ENCODE measurements at places on chromosomes 3 and 15. TPM values are rescaled to one million over a fixed set of nuclear protein-coding genes. Genes with fewer than 3 reads are reported as not detected.
A peak's percentile ranks its signal among the peaks of the same experiment; 100 is the strongest.

GRCh38 chr3:115685097-115685496, 61.8 kb downstream of the GAP43 start:
- no peak for DNase-seq
- H3K36me3 ChIP-seq, result no peaks in the 10 kb centered on the region
- no peaks in the 10 kb centered on the region for H3K27me3 ChIP-seq
- H3K4me3 ChIP-seq, result no peak overlapping the region
- H3K4me1 ChIP-seq, result peaks cover 10% of the 10 kb centered on the region

- no peak overlapping the region for H3K4me3 ChIP-seq
- H3K36me3 ChIP-seq, result no peaks in the 10 kb centered on the region
- no peak overlapping the region for H3K27ac ChIP-seq
- no peaks in the 10 kb centered on the region for H3K27me3 ChIP-seq
- no peaks in the 10 kb centered on the region for H3K4me1 ChIP-seq
- no peak for DNase-seq
Measured at GRCh38 chr3:176141837-176142236, 1055.4 kb downstream of the TBL1XR1 start.

DNA sequence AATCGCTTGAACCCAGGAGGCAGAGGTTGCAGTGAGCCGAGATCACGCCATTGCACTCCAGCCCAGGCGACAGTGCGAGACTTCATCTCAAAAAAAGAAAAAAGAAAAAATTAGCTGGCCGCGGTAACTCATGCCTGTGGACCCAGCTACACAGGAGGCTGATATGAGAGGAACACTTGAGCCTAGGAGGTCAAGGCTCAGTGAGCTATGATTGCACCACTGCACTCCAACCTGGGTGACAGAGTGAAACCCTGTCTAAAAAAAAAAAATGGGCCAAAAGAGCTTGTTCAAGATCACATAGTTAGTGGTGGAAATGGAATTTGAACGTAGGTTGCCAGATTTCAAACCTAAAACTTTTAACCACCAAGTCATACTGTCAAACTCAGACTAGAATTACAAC, 46.2 kb upstream of the PPP4R2 start:
- no peak overlapping the region for H3K4me3 ChIP-seq
- H3K4me1 ChIP-seq, result peaks cover 5% of the 10 kb centered on the region
- no peak overlapping the region for H3K27ac ChIP-seq
- H3K36me3 ChIP-seq, result no peaks in the 10 kb centered on the region
- H3K27me3 ChIP-seq, result no peaks in the 10 kb centered on the region

DNA sequence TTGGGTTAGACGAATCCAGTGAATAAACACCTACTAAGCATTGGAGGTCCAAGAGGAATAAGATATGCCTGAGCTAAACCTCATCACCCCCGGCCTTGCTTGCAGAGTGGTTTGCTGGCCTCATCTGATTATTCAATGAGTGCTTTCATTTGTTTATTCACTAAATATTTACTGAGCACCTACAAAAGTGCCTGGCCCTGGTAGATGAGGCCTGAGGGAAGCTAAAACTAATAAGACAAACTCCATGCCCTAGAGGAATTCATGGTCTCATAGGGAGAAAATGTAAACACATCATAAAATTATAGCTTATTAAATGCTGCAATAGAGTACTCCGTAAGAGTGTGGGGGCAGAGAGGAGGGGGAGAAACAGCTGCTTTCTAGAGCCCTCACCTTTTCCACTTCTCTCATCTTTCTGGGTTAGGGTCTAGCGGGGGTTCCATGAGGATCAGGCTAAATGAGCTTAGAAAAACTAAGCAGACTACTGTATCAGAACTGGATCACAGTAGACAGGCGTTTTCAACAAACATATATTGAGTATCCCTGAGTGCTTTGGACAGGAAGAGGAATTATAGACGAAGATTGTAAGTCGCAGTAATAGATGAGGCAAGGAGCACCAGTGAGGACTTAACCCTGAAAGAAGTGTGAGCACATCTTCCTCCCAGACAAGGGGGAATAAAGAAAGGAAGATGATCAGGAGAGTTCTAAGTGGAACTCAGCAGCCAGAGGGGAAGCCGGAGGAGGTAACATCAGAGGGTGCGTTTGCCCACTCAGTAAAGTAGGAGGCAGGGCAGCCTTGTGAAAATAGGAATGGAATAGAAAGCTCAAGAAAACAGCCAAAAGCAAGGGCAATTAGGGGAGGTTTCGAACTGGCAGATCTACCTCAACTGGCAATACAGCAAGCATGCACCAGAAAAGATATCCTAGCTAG, 31.5 kb upstream of the LAMP3 start:
- H3K4me1 ChIP-seq, result no peaks in the 10 kb centered on the region
- no peaks in the 10 kb centered on the region for H3K27me3 ChIP-seq
- H3K4me3 ChIP-seq, result no peak overlapping the region

DNA sequence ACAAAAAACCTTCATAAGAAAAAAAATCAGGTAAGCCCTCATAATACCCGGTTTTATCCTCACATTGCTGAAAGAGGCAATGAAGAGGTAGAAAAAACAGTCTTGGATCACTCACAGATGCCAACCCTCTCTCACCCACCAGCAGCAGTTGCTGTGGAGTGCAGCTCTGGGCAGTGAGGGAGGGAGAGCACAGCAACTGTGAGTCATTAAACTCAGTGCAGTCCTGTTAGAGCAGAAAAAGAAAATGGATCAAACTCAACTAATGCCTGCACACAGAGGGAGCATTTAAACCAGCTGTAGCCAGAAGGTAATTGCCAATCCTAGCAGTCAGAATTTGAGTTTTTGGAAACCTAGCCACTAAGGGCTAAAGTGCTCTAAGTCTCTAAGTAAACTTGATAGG, 1050.6 kb upstream of the ALCAM start:
- no peaks in the 10 kb centered on the region for H3K36me3 ChIP-seq
- DNase-seq, result no peak
- no peak overlapping the region for H3K4me3 ChIP-seq

DNA sequence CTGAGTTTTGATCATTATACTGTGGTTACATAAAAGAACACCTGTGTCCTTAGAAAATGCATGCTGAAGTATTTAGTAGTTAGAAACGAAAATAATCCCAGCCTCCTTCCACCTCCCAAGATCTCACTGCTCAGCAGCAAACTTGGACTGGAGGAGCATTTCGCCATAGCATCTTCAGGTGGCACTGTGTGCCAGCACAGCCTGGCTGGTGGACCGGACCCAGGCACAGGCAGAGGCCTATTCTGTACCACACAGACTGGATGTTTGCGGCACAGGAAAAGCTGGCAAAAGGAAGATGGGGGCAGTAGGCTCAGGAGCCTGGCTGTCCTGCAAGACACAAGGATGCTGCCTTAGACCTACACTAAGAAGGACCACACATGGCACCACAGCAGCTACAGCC, 10.2 kb downstream of the STIMATE start:
- no peak overlapping the region for H3K4me3 ChIP-seq
- peaks cover 28% of the 10 kb centered on the region for H3K4me1 ChIP-seq
- H3K27ac ChIP-seq, result no peak overlapping the region
- no peaks in the 10 kb centered on the region for H3K27me3 ChIP-seq
- DNase-seq, result no peak

DNA sequence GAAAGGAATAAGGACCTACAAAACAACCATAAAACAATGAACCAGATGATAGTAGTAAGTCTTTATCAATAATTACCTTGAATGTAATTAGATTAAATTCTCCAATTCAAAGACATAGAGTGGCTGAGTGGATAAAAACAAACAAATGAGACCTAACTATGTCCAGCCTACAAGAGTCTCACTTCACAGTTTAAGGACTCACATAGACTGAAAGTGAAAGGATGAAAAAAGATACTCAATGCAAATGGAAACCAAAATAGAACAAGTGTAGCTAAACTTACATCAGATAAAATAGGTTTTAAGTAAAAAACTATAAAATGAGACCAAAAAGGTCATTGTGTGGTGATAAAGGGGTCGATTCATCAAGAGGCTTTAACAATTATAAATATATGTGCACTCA, 21.9 kb upstream of the NR1I2 start:
- no peak overlapping the region for H3K4me3 ChIP-seq
- H3K27ac ChIP-seq, result no peak overlapping the region
- H3K27me3 ChIP-seq, result no peaks in the 10 kb centered on the region

- H3K27me3 ChIP-seq, result no peaks in the 10 kb centered on the region
- H3K36me3 ChIP-seq, result no peaks in the 10 kb centered on the region
- no peak overlapping the region for H3K4me3 ChIP-seq
- no peak for DNase-seq
- no peaks in the 10 kb centered on the region for H3K4me1 ChIP-seq
Measured at GRCh38 chr3:110583373-110583935, 488.2 kb upstream of the NECTIN3 start.

DNA sequence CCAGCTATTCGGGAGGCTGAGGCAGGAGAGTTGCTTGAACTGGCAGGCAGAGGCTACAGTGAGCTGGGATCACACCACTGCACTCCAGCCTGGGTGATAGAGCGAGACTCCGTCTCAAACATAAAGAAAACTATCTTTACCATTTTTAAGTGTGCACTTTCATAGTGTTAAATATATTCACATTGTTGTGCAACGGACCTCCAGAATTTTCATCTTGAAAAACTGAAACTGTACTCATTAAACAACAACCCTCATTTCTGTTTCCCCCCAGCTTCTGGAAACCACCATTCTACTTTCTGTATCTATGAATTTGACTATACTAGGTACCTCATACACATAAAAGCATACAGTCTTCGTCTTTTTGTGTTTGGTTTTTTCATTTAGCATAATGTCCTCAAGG, 375.1 kb downstream of the SHQ1 start:
- no peaks in the 10 kb centered on the region for H3K36me3 ChIP-seq
- H3K27ac ChIP-seq, result no peak overlapping the region
- DNase-seq, result no peak
- no peaks in the 10 kb centered on the region for H3K4me1 ChIP-seq

GRCh38 chr3:194384569-194385001, 14.5 kb downstream of the GP5 start:
- DNase-seq, result no peak
- no peaks in the 10 kb centered on the region for H3K4me1 ChIP-seq
- no peak overlapping the region for H3K27ac ChIP-seq
- no peaks in the 10 kb centered on the region for H3K36me3 ChIP-seq
- H3K27me3 ChIP-seq, result peaks cover 57% of the 10 kb centered on the region
- no peak overlapping the region for H3K4me3 ChIP-seq

DNA sequence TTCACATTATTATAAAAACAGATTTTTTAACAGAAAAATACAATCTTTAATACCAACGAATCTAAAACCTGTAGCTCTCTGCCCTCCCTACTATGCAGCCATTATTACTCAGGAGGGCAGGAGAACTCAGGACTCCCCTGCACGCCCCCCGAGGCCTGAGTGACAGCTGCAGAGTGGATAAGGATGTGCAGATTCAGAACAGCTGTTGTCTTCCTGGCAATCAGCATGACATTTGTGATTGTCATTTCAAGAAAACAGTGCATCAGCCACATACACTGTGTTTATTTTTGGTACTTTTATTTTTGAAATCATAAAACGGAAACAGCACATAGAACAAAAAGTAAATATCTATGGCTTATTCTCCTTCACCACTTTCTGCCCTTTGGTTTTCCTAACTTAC, 450.8 kb downstream of the OCA2 start:
- no peak overlapping the region for H3K27ac ChIP-seq
- H3K4me1 ChIP-seq, result no peaks in the 10 kb centered on the region
- H3K27me3 ChIP-seq, result no peaks in the 10 kb centered on the region
- no peak for DNase-seq

GRCh38 chr3:99212969-99213368, 311.5 kb upstream of the DCBLD2 start:
- H3K27ac ChIP-seq, result no peak overlapping the region
- H3K27me3 ChIP-seq, result no peaks in the 10 kb centered on the region
- no peaks in the 10 kb centered on the region for H3K4me1 ChIP-seq

GRCh38 chr15:48785712-48786111, 25.2 kb downstream of the CEP152 start:
- DNase-seq, result no peak
- no peaks in the 10 kb centered on the region for H3K27me3 ChIP-seq
- no peak overlapping the region for H3K4me3 ChIP-seq
- H3K27ac ChIP-seq, result no peak overlapping the region
- H3K4me1 ChIP-seq, result no peaks in the 10 kb centered on the region

- H3K27me3 ChIP-seq, result no peaks in the 10 kb centered on the region
- H3K27ac ChIP-seq, result no peak overlapping the region
- no peak overlapping the region for H3K4me3 ChIP-seq
Measured at GRCh38 chr15:60423537-60423936, 25.8 kb upstream of the ANXA2 start.

GRCh38 chr3:143977341-143978262, 6.0 kb downstream of the DIPK2A start:
- no peak for DNase-seq
- no peaks in the 10 kb centered on the region for H3K27me3 ChIP-seq
- no peaks in the 10 kb centered on the region for H3K36me3 ChIP-seq
- H3K27ac ChIP-seq, result peak overlapping the region; percentile 47
- H3K4me1 ChIP-seq, result peaks cover 50% of the 10 kb centered on the region
- H3K4me3 ChIP-seq, result peak overlapping the region; percentile 20

CADPS gene
- 25.0 TPM for total RNA-seq

BNC1 gene
- total RNA-seq, result 0.11 TPM

ZNF502 gene
- 3.4 TPM for total RNA-seq

CSPG4 gene
- 9.1 TPM for total RNA-seq

ACSBG1 gene
- total RNA-seq, result 0.25 TPM
